ENCODE measurements at places on chromosomes 13 and 19. TPM values are rescaled to one million over a fixed set of nuclear protein-coding genes. Genes with fewer than 3 reads are reported as not detected.
A peak's percentile ranks its signal among the peaks of the same experiment; 100 is the strongest.

GRCh38 chr19:34504273-34504808 lies 22.8 kb downstream of the WTIP start:
- no peaks in the 10 kb centered on the region for H3K27me3 ChIP-seq
- H3K27ac ChIP-seq, result no peak overlapping the region
- peaks cover 18% of the 10 kb centered on the region for H3K4me1 ChIP-seq
- no peaks in the 10 kb centered on the region for H3K36me3 ChIP-seq
- no peak for DNase-seq

DNA sequence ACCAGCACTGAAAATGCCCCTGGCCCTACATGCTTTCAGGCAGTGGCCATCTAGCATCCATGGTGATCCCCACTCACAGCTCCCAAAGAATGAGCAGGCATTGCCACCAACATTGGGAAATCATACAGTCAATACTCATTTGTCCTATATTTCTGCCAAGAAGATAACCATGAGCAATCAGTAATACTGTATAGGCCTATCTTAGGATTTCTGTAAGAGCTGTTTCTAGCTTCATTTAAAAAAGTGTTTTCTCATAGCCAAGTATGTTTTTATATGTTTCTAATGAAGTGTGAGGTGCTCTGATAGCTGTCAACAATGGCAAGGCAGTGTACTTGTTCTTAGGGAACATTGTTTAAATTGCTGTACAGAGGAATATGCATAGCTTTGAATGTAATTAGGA lies 428.7 kb downstream of the FGF9 start:
- no peak for DNase-seq
- H3K4me1 ChIP-seq, result no peaks in the 10 kb centered on the region
- no peak overlapping the region for H3K27ac ChIP-seq
- no peak overlapping the region for H3K4me3 ChIP-seq
- H3K36me3 ChIP-seq, result no peaks in the 10 kb centered on the region

DNA sequence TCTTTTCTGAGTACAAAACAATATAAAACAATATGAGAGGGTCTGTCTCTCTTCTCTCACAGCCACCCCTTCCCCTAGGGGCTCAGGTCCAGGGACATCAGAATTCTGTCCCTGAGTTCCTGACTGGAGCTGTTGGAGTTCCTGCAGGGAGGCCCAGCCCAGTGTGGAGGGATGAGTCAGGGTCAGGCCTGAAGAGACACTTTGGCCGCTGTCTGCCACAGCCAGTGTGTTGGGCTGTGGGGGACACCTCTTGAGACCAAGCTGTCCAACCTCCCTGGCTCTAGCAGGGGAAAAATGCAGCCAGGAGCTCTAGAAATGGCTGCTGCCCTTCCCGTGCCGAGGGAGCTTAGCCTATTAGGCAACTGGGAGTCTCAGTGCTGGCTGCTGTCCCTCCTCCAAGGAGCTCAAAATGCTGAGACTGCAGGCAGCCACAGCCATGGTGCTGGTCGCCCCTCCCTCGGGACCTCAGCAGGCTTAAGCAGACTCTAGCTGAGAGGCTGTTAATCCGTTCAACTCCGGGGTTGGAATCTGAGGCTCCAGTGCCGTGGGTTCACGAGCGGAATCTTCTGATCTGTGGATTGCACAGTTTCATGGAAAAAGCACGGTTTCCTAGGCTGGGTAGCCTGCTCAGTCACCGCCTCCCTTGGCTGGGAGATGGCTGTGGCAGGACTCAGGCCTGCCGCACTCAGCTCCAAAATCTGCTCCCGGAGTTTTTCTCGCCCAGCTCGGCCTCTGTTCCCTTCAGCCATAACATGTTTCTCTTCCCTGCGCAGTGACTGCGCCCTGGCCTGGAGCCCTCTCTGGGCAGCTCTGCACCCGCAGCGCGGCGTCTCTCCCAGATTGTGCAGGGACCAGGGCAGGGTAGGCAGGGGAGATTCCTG lies 3.8 kb upstream of the ZNF626 start:
- DNase-seq, result no peak
- no peak overlapping the region for H3K27ac ChIP-seq
- peak overlapping the region; percentile 32 for H3K4me3 ChIP-seq
- H3K4me1 ChIP-seq, result no peaks in the 10 kb centered on the region

DNA sequence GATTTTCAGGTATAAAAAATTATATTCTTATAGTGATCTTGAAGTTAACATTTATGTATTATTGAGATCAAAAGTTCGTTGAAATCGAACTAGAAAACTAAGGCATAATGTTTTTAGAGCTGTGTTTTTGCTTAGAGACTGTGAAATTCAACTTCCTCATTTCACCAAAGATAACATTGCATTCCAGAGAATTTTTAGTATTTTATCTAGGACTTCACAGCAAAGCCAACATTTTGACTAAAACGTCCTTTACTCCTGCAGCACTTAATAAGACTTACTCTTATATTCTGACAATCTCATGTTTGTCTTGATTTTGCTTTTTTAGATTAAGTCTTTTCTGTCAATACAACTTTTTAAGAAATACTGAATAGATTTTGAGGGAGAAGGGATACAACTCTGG lies 4.7 kb downstream of the KCTD4 start:
- H3K4me3 ChIP-seq, result no peak overlapping the region
- no peaks in the 10 kb centered on the region for H3K27me3 ChIP-seq
- no peak for DNase-seq
- H3K36me3 ChIP-seq, result no peaks in the 10 kb centered on the region

- no peaks in the 10 kb centered on the region for H3K36me3 ChIP-seq
- H3K27me3 ChIP-seq, result peaks cover 18% of the 10 kb centered on the region
- H3K4me3 ChIP-seq, result no peak overlapping the region
- H3K27ac ChIP-seq, result no peak overlapping the region
- no peak for DNase-seq
These were observed 8.9 kb upstream of the AMER2 start for GRCh38 chr13:25180775-25181537.

DNA sequence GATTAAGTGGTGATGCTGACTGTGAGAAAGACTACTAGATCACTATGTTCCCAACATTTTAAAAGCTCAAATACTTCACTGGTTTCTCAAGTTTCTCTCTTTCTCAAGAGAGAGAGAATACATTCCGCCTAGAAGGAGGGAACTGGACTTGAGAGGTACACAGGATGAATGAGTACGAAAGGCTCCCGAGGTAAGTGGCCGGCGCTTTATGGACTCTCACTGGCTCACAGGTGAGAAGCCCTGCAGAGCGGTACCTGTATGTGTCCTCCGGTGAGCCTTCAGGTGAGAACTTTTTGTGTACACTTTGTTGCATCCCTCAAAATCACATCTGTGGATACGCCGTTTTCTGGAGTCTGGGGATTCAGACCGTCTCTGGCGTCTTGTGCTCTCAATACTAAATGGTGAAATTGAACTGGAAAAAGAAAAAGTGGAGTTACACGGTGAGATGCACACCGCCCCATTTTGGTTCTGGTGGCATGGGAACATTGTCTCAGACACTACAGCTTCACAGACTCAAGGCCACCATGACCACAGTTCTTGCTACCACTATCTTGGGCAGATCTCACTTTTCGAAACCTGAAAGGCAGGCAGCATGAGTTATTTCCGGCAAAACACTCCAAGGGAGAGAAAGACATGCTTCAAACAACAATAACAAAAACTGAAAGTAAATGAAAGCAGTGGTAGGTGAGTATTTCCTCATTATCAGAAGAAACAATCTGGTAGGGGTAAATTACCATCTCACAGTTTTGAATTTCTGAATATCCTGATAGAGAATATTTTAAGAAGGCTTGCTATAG lies 418.9 kb downstream of the KLF12 start:
- no peaks in the 10 kb centered on the region for H3K27me3 ChIP-seq
- peak overlapping the region; percentile 72 for H3K4me3 ChIP-seq
- H3K4me1 ChIP-seq, result peaks cover 26% of the 10 kb centered on the region
- peak; percentile 91 for DNase-seq

GRCh38 chr13:23792680-23793079 lies 96.5 kb downstream of the MIPEP start:
- H3K36me3 ChIP-seq, result no peaks in the 10 kb centered on the region
- no peaks in the 10 kb centered on the region for H3K27me3 ChIP-seq
- H3K4me1 ChIP-seq, result peaks cover 12% of the 10 kb centered on the region
- no peak for DNase-seq
- H3K27ac ChIP-seq, result no peak overlapping the region

DNA sequence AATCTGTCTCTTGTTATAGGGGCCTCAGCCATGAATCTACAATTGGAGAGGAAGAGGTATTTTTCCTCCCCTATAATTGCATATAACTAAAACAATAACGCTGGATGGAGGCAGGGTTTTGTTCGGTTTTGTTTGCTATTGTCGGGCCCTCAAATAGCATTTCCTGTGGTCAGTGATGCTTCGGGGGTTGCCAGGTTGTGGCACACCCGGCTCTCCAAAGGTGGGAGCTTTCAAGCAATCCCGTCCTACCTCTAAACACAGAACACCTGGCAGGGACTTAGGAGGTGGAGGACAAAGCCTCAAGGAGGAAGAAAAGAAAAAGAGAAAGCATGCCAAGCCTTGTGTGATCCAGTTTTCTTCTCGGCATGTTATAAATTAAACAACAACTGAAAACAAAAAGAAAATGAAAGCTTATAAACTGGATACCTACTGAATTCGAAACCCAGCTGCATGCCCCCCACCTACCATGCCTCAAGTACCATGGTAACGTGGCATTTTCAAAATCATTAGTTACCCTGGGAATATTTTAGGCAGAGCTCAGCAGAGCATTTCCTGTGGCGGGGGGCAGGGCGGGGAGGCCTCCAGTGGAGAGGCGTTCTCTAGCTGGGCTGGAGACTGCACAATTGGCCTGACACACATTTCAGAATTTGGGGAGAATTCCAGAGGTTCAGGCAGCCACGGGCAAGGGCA lies 213.8 kb downstream of the DCLK1 start:
- no peak overlapping the region for H3K4me3 ChIP-seq
- DNase-seq, result no peak
- no peaks in the 10 kb centered on the region for H3K4me1 ChIP-seq
- H3K27me3 ChIP-seq, result no peaks in the 10 kb centered on the region
- no peaks in the 10 kb centered on the region for H3K36me3 ChIP-seq
- no peak overlapping the region for H3K27ac ChIP-seq

DNA sequence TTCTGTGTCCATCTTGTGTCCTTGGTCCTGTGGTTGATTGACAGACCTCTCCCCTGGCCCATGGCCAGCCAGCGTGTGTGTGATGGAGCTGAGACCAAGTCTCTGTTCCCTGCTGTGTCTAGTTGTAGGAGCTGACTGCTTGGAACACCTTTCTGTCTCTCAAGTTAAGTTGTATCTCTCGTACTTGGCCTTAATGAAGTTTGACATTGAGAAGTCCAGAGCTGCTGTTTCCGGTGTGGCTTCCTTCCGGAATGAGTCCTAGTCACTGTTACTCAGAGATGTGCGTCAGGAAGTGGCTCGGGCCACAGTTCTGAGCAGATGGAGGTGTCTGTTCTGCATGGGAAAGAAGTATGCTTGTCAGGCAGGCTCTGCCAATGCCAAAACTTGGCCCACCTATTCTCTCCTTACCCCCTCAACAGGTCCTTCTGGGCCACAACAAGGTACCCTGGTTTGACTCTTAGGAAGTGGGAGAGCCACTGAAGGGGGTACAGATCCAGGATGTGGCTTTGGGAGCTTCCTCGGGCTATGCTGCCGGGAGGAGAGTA lies 54.3 kb downstream of the GATAD2A start:
- peak overlapping the region; percentile 78 for H3K4me3 ChIP-seq
- H3K4me1 ChIP-seq, result peaks cover 79% of the 10 kb centered on the region
- peak; percentile 58 for DNase-seq
- H3K27me3 ChIP-seq, result no peaks in the 10 kb centered on the region

DNA sequence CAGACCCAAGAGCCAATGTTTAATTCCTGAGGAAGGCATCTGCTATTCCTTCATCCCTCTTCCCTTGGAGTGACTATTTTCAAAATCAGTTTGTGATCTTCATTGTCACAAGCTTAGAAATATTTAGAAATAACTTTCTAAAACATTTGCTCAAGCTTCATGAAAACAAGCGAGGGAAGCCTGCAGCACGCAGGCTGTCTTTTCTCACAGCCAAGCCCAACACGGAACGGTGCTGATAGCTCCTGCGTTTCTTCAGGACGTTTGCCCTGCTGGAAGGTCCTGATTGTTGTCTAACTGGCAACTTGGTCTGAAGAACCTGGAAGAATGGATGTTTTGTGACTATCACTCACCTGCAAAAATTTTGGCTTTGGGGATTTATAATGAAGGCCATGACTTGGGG lies 152.5 kb downstream of the FGF9 start:
- H3K27ac ChIP-seq, result no peak overlapping the region
- H3K27me3 ChIP-seq, result no peaks in the 10 kb centered on the region
- H3K4me3 ChIP-seq, result no peak overlapping the region
- H3K36me3 ChIP-seq, result no peaks in the 10 kb centered on the region
- DNase-seq, result no peak
- no peaks in the 10 kb centered on the region for H3K4me1 ChIP-seq

The FFAR1 gene
- not detected for total RNA-seq

The ZNF626 gene
- total RNA-seq, result 4.0 TPM

The INTS6 gene
- total RNA-seq, result 62.0 TPM

- no peak overlapping the region for H3K27ac ChIP-seq
- no peaks in the 10 kb centered on the region for H3K36me3 ChIP-seq
- peaks cover 4% of the 10 kb centered on the region for H3K4me1 ChIP-seq
- no peaks in the 10 kb centered on the region for H3K27me3 ChIP-seq
- no peak for DNase-seq
- no peak overlapping the region for H3K4me3 ChIP-seq
These were observed 4.9 kb downstream of the MEX3D start for GRCh38 chr19:1563251-1563650.

DNA sequence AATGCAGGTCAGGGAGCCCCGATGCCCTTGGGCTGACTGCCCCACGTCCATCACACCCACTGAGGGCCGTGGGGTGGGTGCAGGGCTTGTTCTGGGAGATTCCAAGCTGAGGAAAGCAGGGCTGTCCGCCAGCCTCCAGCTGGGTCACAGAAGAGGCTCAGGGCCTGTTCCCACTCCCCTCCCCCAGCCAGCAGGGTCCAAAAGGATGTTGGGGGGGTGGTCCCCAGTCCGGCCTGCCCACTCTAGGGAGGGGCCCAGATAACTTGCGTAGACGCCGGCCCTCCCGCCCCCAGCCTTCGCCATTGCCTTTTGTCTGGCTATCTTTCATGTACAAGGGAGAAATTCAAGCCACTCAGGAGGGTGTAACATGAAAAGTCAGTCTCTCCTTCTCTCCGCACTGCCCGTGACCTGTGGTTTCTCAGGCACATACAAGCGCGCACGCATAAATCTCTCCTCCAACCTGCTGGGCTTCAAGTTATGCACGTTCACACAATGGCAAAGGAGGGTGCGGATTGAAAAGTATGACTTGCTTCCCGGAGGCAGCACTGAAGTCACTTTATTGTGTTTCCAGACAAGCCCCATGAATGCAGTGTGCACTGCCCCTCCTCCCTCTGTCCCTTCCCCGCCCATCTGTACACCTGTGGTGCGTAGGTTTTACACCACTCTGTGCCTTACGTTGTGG lies 20.2 kb downstream of the CARM1 start:
- H3K27me3 ChIP-seq, result no peaks in the 10 kb centered on the region
- H3K27ac ChIP-seq, result no peak overlapping the region
- H3K4me1 ChIP-seq, result no peaks in the 10 kb centered on the region
- H3K36me3 ChIP-seq, result no peaks in the 10 kb centered on the region

- no peak overlapping the region for H3K27ac ChIP-seq
- H3K4me3 ChIP-seq, result no peak overlapping the region
- H3K36me3 ChIP-seq, result no peaks in the 10 kb centered on the region
- DNase-seq, result peak; percentile 40
- H3K4me1 ChIP-seq, result no peaks in the 10 kb centered on the region
These were observed 137.5 kb downstream of the TNFRSF19 start for GRCh38 chr13:23707674-23708073.

All from CD4-positive, CD25-positive, alpha-beta regulatory T cell (primary cell).